ENCODE measurements at places on chromosomes 7 and 10.

DNA sequence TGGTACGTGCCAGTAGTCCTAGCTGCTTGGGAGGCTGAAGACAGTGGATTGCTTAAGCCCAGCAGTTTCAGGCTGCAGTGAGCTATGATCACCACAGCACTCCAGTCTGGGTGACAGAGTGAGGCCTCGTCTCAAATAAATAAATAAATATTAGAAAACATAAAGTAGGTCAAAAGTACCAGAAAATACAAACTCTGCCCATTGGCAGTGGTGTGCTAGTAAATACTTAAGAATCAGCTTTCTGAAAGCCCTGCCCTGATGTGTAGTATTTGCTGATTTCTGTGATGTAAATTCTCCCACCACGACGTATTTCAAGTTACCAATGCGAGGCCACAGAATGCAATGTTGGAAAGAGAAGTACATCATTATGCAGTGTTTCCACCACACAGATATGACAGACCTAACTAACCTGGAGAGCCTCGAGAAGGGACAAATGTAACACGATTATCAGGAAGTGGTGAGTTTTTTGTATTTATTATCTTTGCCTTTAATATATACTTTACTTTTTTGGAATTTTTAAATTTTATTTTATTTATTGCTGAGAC lies 11.8 kb upstream of the MAP3K8 start:
- no peak for DNase-seq

GRCh38 chr10:95394161-95394880 lies 103.5 kb upstream of the PDLIM1 start:
- no peak for DNase-seq

- DNase-seq = no peak
Observed at GRCh38 chr10:99530108-99531025, 2.4 kb upstream of the NKX2-3 start.

DNA sequence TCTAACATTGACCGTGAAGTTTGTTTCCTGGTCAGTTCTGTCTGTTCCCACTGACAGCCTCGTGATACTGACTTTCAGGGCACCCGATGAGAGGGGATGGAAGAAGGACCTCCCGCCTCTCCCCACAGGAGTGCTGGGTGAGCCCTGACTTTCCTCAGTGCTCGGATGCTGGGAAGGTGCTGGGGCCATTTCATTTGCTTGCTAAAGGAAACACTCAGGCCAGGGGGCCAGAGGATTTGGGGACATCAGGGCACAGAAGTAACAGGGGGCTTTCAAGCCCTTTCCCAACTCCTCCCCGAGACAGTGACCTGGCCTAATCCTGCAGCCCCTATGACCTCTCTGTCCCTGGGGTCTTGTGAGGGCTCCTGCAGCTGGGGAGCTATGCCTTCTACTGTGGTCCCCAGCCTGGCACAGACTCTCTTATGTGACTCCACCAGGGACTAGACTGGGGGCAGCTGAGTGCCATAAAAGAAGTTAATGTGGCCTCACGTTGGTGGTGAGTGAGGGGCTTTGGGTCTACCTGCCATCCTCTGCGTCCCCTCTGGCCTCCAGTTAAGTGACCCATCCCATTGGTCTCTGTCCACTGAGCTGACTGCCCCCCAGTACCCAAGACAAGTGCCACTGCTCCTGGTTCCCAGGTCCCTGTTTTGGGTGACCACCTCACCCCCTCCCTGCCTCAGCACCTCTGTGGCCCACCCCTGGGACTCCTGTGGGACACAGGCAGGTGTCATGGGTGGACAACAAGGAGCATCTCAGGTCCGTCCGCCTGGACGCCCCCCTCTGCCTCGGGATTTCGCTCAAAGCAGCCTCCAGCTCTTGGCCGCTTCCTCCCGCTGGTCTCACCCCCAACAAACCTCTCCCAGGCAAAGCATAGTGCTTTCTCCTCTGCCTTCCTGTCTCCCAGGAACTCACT lies 33.4 kb upstream of the HSPA12A start:
- DNase-seq = no peak

DNA sequence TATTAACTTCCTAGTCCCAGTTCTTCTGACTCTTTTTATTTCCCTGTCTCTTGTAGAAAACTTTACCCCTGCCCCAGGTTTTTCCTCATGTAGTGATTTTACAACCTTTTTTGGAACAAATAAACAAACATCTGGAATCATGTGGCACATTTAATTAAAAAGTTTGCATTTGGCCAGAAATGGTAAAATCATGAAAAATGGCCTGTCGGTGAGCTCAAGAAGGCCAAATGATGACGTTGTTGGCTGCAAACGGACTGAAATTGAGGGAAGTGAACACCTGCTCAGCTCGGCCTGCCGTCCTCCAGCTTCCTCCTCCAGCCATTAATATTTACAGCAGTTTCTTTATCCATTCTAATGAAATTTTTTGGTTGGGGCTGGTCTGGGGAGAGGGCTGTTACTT lies 902.8 kb downstream of the LRMDA start:
- DNase-seq = no peak

DNA sequence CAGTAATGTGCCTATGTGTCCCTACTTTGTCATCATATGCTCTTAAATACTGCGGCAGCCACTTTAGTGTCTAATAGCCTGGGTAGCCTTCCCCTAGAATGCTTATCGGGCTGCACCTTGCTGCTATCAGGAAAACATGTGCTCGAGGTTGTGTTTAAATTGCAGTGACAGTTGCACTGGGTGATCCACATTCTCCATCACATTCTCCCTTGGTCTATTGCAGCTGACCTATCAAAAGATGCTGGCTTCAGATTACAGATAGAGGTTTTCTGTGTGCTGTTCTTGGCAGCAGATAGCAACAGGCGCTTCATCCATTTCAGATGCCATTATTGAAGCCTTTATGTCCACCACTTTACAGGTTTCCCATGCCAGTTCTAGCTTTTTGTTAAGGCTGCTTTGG lies 130.1 kb upstream of the MDFIC start:
- DNase-seq = no peak

DNA sequence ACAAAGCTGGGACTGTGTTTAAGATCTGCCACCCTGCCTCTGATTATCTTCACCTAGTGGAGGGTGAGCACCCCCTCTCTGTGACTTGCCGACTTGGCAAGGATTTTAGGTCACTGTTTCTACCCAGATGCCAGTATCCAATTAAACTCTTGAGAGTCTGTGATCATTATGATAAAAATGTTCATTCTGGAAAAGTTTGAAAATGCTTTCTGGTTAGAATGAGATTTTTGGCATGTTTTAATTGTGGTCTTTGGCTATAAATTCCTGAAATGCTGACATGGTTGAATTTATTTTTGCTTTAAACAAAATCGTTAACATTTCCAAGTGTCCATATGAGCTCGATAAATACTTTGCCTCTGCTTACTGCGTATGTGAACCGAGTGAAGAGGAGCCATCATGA lies 221.4 kb downstream of the BICC1 start:
- DNase-seq = no peak

DNA sequence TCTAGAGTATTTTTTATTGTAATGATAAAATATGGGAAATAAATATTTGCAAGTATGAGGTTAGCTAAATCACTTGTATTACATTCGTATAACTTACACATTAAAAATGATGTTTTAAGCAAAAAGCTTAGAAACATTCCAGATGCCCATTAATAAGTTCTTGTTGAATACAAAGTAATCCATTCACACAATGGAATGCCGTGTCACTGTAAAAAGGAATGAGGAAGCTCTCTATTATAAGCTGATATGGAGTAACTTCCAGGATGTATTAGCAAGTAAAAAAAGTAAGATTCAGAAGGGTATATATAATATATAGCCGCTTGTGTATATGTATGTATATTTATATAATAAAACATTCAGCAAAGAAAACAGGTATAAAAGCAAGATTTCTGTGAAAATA lies 412.8 kb upstream of the MTPN start:
- no peak for DNase-seq

DNA sequence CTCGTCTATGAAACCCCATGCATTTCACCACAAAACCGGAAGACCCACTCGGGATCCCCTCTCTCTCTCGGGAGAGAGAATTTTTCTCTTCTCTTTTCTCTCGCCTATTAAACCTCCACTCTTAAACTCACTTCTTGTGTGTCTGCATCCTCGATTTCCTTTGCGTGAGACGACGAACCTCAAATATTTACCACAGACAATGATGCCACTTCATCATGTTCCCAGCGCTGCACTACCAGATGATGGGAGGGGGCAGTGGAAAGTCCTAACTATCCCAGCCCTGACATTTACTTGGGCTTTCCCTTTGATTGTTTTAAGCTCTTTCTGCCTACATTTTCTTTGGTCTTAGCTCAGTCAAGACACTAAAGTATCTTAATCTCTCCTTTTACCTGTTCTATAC lies 906.7 kb downstream of the GRID1 start:
- DNase-seq = no peak

DNA sequence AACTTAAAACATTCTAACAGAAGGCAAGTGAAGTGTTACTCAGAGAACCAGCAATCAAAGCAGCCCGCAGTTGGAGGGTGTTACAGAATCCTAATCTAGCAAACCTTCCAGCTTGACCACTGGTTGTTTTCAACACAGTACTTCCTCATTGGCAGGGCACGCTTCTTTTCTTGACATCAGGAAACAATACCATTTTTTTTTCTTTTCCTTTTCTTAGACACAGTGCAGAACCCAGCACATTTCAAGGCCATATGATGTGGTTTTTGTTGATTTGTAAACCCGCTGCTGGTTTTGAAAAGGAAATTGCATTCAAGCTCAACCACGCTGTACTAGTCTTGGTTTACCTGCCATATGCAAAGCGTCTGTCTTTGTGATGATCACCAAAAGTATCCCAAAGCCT lies 33.4 kb downstream of the RHOBTB1 start:
- DNase-seq = no peak

DNA sequence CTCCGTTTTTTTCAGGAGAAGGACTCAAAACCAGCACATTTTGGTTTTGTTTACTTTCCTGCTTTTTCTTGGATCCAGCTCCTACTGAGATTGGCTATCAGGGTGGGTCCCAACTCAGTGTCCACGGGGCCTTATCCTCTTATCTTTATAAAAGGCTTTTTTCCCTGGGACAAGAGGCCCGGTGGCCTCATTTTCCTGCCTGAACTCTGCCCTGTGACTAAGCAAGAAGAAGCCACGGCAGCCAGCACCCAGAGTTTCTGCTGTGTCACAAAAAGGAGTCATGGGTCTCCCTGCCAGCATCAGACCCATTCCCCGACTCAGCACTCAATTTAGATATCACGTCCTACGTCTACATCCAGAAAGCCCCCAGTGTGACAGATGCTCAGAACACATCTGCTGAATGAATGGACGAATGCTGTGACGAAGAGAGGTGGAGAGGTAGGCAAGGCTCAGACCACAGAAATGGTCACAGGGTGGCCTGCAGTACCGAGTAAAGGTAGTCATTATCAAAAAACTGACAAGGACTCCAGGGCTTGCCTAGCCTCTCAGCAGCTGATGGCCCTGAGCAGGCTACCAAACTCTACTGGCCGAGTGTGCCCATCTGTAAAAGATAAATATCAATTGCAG lies 16.7 kb downstream of the DLG5 start:
- DNase-seq = no peak

Measured in CD4-positive, alpha-beta T cell treated with Interleukin-17A for 4 hours (primary cell).